ENCODE measurements at places on chromosomes 6 and 20.

- peak; percentile 69 for DNase-seq
Observed at GRCh38 chr20:38730989-38731737, 6.9 kb downstream of the SLC32A1 start.

- DNase-seq: no peak
Observed at GRCh38 chr6:127792616-127793015, 108.2 kb downstream of the THEMIS start.

- no peak for DNase-seq
Observed at GRCh38 chr6:19410481-19410880, 426.7 kb upstream of the ID4 start.

GRCh38 chr6:82094166-82094806 lies 153.3 kb downstream of the IBTK start:
- no peak for DNase-seq

DNA sequence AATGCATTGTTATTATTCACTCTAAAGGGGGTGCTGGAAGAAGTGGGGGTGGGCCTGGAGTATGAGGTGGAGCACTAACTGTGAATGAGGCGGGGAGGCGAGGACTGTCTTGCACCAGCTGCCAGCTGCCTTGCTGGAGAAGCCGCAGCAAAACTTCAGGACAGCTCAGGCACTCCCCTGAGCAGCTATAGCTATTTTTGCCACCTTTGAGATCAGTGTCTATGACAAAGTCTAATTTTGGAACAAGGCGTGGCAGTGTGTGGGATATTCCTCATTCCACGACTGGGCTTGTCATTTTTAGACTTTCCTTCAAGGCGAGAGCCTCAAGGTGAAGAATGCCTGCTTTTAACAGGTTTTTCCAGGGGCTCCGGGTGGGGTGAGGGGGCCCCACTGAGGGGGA lies 143.8 kb downstream of the DOK5 start:
- DNase-seq: no peak

DNA sequence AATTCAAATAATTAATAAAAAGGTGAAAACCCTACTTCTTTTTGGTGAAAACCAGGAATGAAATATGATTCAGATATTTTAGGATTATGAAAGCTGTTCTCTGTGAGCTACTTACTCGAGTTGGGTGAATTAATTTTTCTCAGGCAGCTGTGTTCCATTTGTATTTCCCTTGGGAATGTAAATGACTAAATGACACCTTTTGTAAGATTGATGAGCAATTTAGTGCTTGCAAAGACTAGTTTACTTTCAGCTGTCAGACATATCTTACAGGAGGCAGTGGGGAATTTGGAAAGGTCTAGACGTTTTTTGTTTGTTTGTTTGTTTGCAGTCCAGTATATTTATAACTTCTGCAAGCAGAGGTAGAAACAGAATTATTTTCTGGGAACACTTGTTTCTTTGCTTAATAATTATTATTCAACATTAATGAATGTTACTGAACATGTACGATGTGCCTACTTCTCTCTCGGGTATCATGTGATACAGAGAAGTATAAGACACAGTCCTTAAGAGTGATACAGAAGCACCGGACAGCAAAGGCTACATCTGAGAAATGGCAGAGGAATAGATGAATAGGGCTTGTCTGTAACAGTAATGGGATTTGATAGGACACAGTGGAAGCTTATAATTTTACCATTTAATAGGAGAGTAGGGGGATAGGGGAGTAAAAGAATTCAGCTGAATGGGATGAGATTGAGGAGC lies 91.3 kb downstream of the AKAP7 start:
- no peak for DNase-seq

DNA sequence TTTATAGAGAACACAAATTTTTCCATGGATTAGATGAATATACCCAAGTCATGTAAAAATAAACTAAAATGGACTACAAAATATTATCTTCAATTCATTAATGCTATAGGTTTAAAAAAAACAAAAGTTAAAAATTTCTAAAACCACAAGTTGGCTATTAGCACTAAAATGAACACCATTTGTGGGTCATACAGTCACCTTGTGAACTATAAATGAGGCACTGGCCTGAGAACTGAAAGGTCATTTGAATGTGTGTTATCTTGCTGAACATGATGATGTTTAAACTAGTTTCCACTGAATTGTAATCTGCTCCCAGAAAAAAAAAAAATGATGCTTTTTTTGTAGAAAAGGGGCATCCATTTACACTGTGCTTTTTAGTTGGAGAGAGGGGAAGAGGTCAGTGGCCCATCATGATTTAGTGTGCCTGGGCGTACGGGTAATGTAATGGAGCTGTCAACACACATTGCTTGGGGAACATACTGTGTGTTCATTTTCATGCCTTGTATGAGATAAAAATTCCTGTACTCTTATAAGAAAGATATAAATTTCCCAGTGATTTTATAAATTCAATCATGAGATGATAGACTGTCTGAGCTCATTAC lies 96.6 kb upstream of the FKBP1C start:
- DNase-seq: no peak

DNA sequence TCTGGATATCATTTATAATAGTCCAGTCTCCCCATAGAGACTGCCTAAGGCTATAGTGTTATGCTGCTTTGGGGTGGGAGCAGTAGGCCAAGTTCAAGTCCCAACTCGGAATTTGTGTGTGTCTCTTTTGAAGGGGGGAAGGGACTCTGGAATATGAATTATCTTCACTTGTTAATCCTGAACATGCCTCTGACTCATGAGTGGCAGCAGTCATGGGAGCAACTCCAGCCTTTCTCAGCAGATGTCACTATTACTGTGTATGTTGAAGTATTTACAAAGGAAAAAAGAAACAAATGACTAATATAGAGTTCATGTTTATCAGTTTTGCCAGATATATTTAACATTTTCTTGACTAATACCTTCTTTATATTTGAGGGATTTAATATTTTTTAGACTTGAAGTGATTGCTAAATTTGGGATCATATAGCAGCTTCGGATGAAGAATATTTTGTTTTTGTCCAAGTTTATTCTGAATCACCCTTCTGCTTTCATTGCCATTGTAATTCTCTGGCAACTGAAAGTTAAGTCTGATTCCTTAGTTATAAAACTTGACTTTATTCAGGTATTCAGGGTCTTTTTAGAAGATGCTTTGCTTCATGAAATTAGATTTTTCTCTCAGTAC lies 23.4 kb downstream of the FAM217A start:
- no peak for DNase-seq

DNA sequence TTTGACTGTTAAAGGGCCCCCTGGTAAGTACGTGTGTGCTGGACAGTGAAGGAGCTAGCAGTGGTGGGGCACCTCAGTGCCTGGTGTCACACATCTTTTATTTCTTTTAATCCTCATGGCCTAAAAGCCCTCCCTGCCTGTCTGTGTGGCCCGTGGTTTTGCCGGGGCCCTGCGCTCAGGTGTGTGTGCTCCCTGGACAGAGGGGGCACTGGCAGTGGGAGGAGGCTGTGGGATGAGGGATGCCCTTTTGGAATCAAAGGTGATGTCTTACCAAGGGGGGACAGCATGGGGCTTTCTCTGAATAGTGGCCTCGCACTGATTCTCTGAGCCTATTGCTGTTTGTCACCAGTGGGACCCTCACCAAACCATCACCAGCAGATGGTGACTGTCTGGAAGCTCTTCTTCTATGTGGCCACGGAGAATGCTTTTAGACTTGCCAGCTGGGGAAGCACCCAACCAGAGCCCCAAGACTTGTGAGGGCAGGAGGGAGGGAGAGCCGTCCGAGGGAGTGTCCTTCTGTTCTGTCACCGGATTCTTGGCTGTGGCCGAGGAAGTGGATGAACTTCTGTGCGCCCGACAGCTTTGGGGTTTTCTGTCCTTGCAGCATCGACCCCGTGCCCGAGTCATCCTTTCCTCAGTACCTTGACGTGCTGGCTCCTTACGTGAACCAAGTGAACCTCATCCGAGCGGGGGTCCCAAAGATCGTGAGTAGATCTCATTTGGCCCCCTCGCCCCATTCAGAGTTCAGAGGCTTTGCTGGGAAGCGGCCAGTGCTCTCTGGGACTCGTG lies 18.1 kb downstream of the PNLDC1 start:
- no peak for DNase-seq

- no peak for DNase-seq
Observed at GRCh38 chr6:119590066-119590465, 240.5 kb upstream of the MAN1A1 start.

Data from stimulated activated CD8-positive, alpha-beta memory T cell treated with anti-CD3 and anti-CD28 coated beads, Interleukin-2, amount 100 ng/mL, for 48 hours (primary cell).